DND-41 (cell line): ENCODE measurements at places on chromosomes 3 and 15.
A peak's percentile ranks its signal among the peaks of the same experiment; 100 is the strongest.

DNA sequence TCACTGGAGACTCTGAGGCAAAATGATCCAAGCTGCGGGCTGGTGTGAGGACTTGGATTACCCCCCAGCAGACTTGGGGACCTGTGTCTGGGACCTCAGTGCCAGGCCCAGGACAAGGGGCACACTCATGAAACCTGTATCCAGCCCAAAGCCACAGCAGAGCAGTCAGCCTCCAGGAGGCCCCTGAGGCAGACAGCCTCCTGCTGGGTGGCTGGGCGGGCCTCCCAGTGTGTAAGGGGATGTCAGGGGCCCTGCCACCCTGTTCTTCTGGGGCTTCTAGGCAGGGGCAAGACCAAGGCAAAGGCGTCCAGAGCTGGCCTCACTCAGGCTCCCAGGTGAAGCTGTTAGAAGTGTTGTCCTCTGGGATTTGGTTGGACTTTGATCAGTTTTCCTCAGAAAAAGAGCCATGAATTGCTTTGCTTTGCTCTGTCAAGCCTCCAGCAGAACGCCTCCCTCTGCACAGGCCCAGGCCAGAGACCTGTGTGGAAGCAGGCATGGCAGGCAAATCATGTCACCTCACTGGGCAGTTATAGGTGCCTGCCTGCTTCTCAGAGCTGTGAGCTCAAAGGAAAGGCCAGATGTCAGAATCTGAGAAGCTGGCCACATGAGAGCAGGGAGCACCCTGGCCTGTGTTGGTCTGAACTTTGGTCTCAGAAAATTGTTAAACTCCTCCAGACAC, 77.4 kb downstream of the SMAD6 start:
- DNase-seq = no peak

GRCh38 chr15:73866481-73866880, 6.9 kb upstream of the TBC1D21 start:
- DNase-seq = no peak

DNA sequence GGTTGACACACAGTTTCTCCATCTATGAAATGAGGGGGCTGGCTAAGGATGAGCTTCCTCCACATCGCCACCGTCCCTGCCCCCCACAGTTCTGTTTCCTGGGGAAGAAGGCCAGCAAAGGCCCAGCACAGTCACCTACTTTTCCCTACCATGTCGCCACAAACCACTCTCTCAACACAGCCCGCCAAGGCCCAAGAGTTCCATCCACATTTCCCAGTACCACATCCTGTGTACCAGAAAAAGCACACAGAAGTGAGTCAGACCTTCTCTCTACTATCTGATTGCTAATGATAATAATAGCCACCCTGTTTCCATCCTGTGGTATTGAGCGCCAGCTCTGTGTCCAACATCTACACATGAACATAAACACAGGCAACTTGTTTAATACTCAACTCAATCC, 30.3 kb upstream of the C15orf39 start:
- peak; percentile 60 for DNase-seq

- peak; percentile 83 for DNase-seq
These were observed 32.2 kb downstream of the LIPC start for GRCh38 chr15:58463815-58464650.

GRCh38 chr3:74561881-74562280, 52.6 kb downstream of the CNTN3 start:
- DNase-seq = no peak

DNA sequence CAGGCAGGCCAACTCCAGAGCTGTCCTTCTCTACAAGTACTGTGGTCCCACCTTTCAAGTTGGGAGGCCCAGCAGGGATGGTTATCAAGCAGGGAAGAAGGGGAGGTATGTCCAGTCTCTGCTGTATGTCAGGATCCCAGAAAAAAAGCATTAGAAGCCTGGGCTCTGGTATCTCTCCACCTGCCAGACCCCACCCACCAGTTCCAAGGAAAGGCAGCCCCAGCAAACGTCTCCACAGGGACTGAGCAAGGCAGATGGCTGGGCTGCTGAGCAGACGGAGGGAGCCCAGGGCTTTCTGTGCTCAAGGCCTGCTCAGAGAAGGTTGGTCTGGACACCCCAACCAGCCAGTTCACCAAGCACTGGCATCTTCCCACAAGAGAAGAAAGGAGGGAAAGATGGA, 287.8 kb downstream of the XXYLT1 start:
- DNase-seq = no peak

DNA sequence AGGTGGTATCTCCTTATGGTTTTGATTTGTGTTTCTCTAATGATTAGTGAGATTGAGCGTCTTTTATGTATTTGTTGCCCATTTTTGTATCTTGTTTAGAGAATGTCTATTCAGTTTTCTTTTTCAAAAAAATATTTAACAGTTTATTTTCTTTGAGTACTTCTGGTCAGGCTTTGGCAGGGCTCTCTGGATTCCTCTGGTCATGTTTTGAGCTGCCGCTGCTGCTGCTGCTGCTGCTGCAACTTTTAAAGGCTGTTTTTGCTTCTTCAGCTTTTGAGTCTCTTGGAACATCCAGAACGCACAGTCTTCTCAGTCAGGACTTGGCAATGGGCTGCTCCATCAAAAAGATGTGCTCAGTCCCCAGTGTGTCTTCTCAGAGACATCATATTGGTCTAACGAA, 40.1 kb downstream of the REC114 start:
- DNase-seq = no peak

DNA sequence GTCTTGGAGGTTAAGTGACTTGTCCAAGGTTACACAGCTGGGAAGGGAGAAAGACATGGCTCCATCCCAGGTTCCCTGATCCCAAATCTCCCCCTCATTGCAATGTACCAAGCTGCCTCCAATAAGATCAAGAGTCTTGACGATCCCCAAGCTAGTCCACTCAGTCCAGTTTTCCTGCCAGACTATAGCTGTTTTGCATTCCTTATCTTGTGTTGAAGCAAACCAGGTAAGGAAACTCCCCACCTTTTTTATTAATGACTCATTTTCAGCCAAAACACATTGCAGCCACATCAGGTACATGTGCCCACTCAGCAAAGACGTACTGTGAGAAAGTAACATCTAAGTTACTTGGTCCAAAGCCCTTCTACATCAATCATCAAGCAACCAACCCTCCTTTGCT, 41.9 kb downstream of the LIPC start:
- DNase-seq = no peak

- DNase-seq = peak; percentile 51
These were observed 103.3 kb upstream of the PRTG start for GRCh38 chr15:55846116-55846707.

DNA sequence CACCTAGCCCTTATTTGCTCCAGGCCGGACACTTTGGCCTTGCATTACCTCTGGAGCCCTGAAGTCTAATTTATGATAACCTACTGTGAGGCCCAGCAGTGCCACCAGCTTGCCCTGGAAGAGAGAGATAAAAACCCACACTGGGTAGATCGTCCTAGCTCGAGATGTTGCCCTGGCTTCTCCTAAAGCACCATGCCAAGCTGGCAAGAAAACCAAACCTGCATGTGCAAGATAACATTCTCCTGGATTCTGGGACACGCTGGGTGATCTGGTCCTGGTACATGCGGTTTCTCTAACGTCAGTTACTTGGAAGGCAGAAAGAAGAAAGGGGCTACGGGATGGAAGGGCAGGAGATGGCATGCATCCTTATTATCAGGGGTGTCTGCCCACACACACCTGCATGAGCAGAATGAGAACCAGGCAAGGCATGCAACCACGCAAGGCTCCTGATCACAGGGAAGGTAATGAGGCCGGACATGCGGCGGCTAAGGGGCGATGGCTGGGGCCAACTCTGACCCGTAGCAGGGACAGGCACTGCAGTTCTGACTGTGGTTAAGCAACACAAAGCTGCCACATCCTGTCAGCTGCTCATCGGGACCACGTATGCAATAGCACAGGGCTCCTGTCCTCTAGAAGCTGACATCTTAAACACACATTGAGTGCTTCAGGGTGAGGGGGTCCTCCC, 73.0 kb downstream of the OXNAD1 start:
- DNase-seq = peak; percentile 81

DNA sequence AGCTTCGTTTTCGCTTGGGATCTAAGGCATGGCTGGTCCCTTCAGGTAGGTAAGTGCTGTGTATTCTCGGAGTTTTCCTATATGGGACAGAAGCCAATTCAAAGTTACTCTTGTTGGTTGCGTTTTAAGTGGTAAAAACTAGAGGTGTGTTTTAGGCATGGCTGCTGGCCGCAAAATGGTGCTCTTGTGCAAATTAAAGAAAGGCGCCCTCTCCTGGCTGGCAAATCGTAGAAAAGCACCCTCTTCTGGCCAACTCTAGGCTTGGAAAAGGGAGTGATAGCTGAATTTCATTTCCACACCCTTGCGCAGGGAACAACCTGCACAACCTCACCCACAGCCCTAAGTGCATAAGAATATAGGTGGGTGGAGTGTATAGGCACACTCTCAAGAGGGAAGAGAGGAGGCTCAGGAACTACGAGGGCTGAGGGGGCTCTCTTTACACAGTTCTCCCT, 23.5 kb downstream of the DRD3 start:
- peak; percentile 35 for DNase-seq

- no peak for DNase-seq
These were observed 675.1 kb downstream of the SQOR start for GRCh38 chr15:46309914-46310313.

DNA sequence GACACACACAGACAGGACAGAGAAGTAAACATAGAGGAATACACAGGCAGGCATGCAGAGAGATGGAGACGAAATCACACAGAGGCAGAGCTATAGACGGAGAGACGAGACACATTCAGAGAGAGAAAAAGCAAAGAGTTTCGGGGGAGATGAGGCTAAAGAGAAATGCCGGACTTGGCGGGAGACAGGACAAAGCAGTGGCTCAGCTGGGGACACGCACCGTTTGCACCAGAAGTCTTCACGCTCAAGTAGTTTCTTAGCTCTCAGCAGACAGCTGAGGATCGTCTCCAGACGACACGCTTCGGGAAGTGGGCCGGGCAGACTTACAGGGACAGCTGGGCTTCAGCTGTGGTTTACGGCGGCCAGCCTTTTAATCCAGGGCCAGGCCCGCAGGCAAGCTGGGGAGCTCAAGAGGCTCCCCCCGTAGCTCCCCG, 56.2 kb upstream of the DLG1 start:
- DNase-seq = no peak

DNA sequence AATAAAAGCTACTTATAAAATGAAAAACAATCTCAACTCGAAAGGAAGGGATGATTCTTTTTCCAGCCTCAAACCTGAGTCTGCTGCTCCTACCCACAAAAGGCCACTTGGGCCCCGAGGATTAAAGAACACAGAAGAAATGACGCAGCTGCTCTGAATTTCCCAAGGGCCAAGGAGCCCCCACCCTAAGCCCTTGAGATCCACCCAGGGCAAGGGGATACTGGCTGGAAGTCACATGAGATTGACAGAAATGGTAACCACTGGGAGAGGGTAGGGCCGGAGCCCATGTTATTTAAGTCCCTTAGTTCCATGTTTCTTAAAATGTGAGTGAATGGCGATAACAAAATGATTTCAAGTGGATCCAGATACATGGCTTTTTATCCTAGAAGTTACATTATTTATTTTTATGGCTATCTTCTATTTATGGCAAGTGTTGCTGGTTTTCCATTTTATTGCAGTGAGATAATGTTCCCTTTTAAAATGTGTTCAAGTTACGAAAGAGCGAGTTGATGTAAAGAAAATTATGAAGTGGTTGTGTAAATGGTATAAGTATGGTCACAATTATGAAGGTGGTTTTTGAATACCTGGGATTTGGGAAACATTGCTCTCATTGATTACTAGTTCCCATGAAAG, 16.8 kb downstream of the IGDCC4 start:
- no peak for DNase-seq

GRCh38 chr15:82554351-82554750, 14.1 kb upstream of the RPS17 start:
- no peak for DNase-seq

DNA sequence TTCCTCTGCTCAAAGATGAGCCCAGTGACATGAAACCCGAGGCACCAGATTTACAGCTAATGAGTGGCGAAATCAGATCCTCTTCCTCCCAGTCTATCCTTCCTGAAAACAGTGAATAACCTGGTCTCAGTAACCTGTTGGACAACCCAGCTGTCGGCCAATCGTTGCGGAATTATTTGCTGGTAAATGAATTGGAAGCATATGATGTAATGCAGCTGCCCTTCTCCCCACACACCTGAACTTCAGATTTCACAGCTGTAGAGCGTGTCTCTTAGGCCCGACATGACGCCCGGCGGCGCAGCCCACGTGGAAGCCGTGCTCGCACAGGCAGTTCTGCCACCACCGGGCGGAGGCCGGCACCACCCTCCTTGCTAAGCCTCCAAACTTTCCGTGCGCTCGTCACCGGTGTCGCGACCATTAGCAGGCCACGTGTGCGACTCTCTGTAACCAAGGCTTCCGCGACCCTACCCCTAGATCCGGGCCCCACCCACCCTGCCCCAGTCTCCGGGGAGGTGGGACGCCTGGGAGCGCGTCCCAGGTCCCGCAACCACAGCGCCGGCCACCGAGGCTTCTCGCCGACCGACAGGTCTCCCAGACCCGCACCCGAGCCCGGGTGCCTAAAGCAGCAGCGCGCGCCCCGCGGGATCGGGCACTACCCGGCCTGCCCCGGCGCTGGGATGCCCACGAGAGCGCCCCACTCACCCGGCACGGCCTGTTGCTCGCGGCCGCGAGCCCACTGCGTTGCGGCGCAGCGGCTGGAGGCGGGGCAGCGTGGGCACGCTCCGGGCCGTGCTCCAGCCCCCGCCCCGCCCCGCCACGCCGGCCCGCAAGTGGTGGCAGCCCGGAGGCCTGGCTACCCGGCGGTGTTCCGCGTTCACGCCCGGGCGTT, at the start of gene RIOX2:
RIOX2 (minus strand) TSS at position 753 of the 889 bp plus-strand sequence. CDS start 4,838 bp downstream, outside the sequence.
- peak; percentile 66 for DNase-seq

DNA sequence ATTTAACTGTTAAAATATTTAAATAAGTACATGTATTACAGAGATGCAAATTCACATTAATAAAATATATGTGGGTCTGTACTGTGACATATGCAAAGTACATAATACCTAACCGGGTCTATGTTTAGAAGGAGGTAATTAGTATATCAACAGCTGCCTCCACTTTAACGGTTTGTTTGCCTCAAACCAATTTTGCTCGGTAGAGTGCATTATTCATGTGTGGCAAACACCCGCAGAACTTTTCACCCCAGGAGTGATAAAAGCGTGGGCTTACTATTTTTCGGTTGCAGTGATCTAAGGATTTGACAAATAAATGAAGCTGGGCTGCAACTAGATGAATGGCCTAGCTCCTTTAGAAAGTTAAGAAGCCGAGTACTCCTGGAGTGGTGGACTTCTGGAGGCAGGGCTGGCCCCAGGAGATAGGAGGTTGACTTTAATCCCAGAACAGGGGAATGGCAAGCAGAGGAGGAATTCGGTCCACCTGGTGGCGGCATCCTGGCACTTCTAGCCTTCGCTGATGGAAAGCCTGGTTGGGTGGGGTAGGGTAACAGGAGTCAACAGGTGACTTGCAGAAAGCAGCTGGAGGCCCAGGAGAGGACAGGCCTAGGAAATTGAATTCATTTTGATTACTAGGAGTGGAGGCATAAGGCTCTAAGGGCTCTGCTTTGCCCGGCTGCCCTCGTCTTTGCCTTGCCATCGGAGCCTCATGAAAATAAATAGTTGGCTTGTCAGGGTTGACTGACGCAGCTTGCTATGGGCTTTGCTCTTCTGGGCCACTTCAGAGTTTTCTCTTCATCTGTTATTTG, 2.4 kb downstream of the SLCO3A1 start:
- DNase-seq = no peak

- DNase-seq = no peak
These were observed 7.9 kb downstream of the ARRDC4 start for GRCh38 chr15:97968380-97968779.

- DNase-seq = no peak
These were observed 13.3 kb downstream of the LSG1 start for GRCh38 chr3:194658477-194659242.

GRCh38 chr3:61841988-61842387, 280.6 kb downstream of the PTPRG start:
- no peak for DNase-seq

- DNase-seq = no peak
These were observed 2.3 kb downstream of the B3GNT5 start for GRCh38 chr3:183255348-183255730.
